ENCODE measurements at places on chromosomes 2 and 18. TPM values are rescaled to one million over a fixed set of nuclear protein-coding genes. Genes with fewer than 3 reads are reported as not detected.

DNA sequence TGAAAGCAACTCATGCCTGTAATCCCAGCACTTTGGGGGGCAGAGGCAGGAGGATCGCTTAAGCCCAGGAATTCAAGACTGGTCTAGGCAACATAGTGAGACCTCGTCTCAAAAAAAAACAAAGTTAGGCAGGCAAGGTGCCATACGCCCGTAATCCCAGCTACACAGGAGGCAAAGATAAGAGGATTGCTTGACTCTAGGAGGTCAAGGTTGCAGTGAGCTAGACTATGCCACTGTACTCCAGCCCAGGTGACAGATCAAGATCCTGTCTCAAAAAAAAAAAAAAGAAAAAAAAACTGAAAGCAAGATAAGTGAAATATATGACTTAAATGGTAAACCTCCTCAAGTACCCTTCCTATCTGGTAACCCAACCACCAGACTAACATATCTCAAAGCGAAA, 59.8 kb downstream of the USP34 start:
- no peak for ATAC-seq

DNA sequence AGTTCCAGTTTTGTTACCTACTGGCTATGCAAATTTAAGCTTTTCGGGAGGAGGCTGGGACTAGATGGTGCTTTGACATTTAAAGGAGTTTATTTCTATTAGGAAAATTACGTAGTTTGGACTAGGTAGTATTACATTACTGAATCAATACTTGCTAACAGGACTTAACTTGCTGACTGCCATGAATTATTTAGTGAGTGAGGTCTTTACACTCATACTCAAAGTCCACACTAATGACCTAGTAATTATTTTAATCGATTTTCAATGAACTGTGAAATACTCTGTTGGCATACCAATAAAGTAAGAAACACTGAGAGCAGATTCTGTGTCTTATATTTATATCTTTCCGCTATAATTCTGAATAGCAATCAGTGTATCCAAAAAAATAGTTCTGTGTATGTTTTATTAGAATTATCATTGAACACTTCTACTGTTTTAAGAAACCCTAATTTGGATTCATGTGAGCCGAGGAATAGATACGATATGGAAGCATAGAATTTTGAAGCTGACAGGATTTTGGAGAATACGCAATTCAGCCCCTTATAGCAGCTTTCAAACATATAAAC, 55.0 kb downstream of the CHST9 start:
- no peak for ATAC-seq

GRCh38 chr2:2765839-2766495, 434.9 kb upstream of the MYT1L start:
- ATAC-seq, result no peak

GRCh38 chr2:71801969-71802368, 345.7 kb downstream of the CYP26B1 start:
- peak; percentile 33 for ATAC-seq

GRCh38 chr18:51260118-51260517, 62.6 kb upstream of the MEX3C start:
- no peak for ATAC-seq

- no peak for ATAC-seq
These were observed 165.4 kb downstream of the KCNE4 start for GRCh38 chr2:223217373-223217772.

GRCh38 chr2:151085181-151085611, 176.5 kb downstream of the RBM43 start:
- no peak for ATAC-seq

DNA sequence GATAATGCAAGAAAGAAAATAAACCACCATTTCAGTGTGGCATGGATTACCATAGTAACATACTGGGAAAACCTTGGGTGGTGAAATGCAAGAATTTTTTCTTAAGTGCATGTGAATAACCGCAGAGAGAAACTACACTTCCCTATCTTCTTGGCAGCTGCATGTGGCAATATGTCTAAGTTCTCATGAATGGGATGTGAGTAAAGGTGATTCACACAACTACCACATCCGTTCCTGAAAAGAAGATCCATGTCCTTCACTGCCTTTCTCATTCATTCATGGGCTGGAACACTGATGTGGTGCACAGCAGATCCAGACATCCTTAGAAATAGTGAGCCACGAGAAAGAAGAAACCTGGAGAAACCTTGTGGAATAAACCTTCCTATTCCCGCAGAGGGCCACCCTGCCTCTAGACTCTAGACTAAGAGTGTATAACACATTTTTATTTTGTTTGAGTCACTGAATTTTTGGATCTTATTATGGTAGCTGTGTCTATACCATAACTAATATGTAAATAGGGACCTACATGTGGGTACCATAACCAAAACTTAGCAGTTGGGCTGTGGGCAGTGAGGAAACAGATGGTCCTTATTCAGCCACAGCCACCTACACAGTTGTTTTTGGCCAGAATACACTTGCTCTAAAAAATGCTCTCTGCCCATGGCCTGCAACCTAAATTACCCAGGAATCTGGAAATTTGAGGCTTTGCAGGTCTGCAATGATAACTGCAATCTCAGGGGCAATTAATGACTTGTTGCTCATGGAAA, 573.3 kb downstream of the LRP1B start:
- ATAC-seq, result peak; percentile 31

DNA sequence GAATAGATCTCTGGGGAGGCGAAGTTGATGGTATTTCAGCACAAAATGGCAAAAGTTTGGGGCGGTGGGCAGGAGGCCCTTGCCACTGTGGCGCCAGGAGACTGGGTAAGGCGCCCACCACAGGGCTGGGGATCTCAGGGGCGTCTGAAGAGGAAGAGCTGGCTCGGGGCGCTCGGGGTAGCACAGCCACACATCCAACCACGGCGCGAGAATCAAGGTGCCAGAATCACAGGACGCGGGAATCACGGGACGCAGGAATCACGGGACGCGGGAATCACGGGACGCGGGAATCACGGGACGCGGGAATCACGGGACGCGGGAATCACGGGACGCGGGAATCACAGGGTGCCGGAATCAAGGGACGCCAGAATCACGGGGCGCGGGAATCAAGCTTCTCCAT, 174.4 kb downstream of the TMEM18 start:
- ATAC-seq, result no peak

- no peak for ATAC-seq
These were observed 204.8 kb downstream of the ANAPC1 start for GRCh38 chr2:111679202-111679601.

- ATAC-seq, result no peak
These were observed 60.8 kb downstream of the THNSL2 start for GRCh38 chr2:88230911-88231310.

- ATAC-seq, result no peak
These were observed 596.5 kb downstream of the BCL11A start for GRCh38 chr2:59956981-59957380.

- ATAC-seq, result no peak
These were observed 246.6 kb upstream of the SESTD1 start for GRCh38 chr2:179511105-179511789.

DNA sequence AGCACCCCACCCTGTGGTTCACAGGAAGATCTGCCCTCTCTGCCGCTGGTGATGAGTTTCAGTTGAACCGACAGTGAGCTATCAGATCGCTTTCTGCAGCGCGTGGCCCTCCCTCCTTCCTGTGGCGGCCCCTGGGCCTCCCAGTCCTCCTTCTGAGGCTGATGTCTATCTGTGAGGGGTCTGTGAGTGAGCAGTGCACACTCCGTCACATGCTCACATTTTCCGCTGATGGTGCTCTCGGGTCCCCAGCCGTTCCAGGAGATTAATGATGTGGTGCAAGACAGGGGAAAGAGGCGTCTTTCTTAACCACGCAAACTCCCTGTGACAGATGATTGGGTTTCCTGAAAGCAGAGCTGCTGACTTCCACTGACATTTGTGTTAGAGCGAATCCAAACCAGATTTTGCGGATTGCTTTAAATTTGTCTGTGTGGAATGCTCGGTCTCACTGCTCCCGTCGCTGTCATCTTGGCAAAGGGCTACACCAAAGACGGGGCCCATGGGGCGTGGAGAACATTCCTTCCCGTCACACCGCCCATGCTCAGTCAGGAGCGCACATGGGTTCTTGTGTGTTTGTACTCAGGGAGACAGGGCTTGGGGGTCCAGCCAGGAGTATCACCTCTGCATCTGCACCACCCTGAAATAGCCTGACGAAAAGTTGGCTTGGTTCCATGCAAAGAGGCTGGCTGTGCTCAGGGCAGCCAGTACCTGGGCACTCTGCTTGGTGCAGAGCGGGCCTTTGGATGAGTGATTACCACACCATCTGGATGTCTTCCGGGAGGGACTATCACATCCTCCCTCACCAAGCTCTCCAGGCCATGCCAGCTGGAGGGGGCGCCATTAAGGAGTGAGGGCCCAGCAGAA, 154.7 kb upstream of the HS6ST1 start:
- ATAC-seq, result peak; percentile 47

GRCh38 chr2:96083989-96084857, 32.1 kb downstream of the ADRA2B start:
- ATAC-seq, result no peak

GRCh38 chr2:42959234-42960001, 167.0 kb upstream of the HAAO start:
- ATAC-seq, result no peak

The PPP1R1C gene
- 1.8 TPM for total RNA-seq

The CHRND gene
- total RNA-seq, result not detected

The NOSTRIN gene
- 3.6 TPM for total RNA-seq

The PLEKHH2 gene
- total RNA-seq, result 1.6 TPM

The CERKL gene
- total RNA-seq, result not detected

The TXNDC2 gene
- not detected for total RNA-seq

The SH3BP4 gene
- 10.7 TPM for total RNA-seq

The LRRTM4 gene
- not detected for total RNA-seq

The REG3G gene
- total RNA-seq, result not detected

The SPATA3 gene
- not detected for total RNA-seq

The FKBP7 gene
- total RNA-seq, result 1.00 TPM

The LRRC30 gene
- not detected for total RNA-seq

The DCDC2C gene
- total RNA-seq, result not detected

The ADD2 gene
- 0.56 TPM for total RNA-seq

Data from esophagus mucosa (tissue), 1 donor.